Stimulated activated CD4-positive, alpha-beta T cell treated with anti-CD3 and anti-CD28 coated beads, TNF-alpha, amount 100 ng/mL, for 24 hours (primary cell): ENCODE measurements at places on chromosomes 13 and 19.

DNA sequence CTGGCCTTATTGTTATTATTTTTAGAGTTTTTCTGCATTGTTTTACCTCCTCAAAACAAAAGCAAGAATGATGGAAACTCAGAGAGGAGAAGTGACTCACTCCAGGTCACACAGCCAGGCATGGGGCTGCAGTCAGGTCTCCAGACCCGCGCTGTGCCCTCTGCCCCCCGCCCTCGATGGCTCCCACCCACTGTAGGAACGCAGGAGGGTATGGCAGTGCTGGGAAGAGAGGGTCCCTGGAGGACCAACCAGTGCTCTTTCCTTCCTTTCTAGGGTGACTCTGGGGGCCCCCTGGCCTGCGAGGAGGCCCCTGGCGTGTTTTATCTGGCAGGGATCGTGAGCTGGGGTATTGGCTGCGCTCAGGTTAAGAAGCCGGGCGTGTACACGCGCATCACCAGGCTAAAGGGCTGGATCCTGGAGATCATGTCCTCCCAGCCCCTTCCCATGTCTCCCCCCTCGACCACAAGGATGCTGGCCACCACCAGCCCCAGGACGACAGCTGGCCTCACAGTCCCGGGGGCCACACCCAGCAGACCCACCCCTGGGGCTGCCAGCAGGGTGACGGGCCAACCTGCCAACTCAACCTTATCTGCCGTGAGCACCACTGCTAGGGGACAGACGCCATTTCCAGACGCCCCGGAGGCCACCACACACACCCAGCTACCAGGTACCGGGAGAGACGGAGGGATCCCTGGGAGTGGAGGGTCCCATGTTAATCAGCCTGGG lies 5.6 kb downstream of the TIMM13 start:
- no peak for DNase-seq

GRCh38 chr13:41668130-41668757 lies 210.9 kb downstream of the RGCC start:
- no peak for DNase-seq

- DNase-seq = no peak
These were observed 92.1 kb downstream of the ATP11A start for GRCh38 chr13:112781881-112782361.

DNA sequence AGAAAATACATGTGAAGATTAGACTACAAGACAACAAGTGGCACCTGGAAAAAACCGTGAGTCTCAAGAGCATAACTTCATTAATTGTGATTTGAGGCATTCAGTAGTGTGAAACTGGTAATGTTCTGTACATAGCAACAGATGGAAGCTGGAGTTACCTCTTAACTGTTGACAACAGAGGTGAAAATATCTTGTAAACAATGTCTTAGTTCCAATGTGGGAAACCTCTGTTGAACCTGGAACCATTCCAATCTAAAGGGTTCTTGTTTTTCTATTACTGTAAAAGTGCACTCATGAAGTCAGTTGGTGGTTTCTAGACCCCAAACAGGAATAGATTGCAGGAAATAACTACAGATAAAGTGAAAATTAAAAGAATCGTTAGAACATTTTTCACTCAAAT lies 728.4 kb downstream of the SLITRK1 start:
- DNase-seq = no peak

- no peak for DNase-seq
These were observed 52.2 kb downstream of the ATP11A start for GRCh38 chr13:112741835-112742570.

- no peak for DNase-seq
These were observed 153.6 kb downstream of the KATNAL1 start for GRCh38 chr13:30153545-30154426.

DNA sequence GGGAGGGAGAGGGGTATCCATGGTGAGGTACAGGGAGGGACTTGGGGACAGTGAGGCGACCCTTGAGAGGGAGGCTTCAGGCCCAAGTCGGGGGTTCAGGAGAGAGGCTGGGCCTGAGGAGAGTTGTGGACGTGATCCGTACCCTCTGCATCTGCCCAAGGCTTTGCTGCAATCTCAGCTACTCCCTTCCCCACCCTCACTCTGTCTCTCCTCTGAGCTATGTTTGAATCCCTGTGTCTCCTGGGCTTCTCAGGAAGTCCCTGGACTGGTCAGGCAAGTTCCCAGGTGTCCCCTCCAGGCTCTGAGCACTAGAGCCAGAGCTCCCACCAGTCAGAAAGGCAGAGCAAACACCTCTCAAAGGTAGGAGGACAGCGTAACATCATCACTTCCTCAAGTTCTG lies 1.8 kb downstream of the LIN37 start:
- DNase-seq = no peak

DNA sequence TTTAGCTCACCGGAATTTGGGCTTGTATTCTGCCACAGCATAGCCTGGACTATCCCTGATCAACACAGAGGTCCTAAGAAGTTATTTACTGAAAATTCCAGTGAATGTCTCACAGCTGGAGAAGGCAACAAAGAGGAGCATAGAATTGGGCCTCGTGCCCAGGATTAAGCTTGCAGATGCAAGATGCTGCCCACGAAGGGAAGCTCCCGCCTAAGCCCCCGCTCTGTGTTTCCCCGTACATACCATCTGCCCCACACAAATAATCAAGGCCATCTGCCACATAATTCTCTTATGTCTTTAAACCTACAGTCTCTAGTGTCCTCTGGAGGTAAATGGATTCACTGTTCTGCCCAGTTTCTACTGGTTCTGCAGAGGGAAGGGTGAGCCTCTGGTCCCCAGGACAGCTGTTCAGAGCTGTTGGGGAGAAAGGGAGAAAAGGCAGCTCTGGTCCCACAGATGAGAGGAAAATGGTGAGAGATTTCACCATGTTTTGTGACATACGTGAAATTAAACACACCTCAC lies 7.4 kb upstream of the TPP2 start:
- DNase-seq = no peak

DNA sequence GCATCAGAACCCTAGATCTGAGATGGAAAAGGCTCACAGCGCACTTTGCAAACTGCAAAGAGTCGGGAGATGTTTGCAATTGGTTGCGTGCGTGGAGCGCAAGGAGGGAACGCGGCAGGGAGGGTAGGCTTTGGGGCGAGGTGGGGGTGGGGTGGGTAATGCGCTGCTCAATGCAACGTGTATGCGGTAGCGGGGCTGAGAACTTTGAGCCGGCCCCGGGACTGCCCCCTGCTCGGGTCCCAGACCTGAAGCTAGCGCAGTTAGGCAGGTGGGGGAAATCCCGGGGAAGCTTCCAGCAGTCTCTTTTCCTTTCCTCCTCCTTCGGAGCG lies 971 bp downstream of the FOSB start:
- DNase-seq = no peak

DNA sequence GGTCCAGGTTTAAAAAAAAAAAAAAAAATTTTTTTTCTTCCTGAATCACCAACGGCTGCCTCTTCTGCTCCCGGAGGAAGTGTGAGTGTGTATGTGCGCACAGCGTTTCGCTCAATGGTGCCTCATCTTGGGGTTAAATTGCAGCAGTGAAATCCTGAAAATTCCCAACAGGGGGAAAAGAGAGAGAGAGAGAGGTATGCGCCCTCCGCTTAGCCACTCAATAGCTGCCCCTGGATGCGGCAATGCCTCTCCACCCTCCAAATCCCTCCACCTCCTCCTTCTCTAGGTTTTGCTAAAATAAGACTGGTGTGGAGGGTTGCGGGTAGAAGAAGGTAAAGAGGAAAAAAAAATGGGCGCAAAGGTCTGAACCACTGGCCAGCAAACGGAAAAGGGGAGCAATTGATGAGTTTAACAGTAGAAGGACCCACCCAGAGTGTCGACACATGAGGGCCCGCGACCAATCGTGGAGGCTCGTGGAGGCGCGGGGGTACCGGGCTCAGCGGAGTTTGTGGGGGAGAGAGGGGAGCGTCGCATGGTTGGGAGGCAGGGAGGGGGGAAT lies 853 bp upstream of the CACNA1A start:
- no peak for DNase-seq

GRCh38 chr13:45209229-45209628 lies 8.4 kb upstream of the KCTD4 start:
- DNase-seq = no peak

- no peak for DNase-seq
These were observed 166.6 kb downstream of the SLITRK6 start for GRCh38 chr13:85632526-85633195.

DNA sequence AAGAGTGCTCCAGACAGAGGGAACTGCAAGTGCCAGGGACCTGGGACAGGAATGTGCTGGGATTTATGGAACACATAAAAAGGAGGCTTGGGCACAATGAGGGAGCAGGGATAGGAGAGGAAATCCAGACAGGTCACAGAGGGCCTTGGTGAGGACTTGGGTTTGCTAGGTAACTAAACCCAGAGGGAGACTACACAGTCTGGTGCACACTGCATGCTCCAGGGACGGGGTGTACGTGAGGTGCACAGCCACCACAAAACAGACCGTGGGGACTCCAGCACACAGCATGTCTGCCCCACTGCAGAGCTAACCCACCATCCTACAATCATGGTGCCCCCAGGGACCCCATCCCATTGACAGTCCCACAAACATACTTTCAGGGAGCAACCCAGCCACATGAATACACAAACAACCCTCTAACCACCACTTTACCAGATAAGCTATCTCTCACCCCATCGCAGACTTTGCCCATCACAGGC lies 5.5 kb upstream of the ZFP36 start:
- DNase-seq = no peak

- DNase-seq = no peak
These were observed 6.7 kb upstream of the CCNP start for GRCh38 chr19:40232949-40233810.

- DNase-seq = no peak
These were observed 346.6 kb downstream of the FGF14 start for GRCh38 chr13:102055090-102055779.

DNA sequence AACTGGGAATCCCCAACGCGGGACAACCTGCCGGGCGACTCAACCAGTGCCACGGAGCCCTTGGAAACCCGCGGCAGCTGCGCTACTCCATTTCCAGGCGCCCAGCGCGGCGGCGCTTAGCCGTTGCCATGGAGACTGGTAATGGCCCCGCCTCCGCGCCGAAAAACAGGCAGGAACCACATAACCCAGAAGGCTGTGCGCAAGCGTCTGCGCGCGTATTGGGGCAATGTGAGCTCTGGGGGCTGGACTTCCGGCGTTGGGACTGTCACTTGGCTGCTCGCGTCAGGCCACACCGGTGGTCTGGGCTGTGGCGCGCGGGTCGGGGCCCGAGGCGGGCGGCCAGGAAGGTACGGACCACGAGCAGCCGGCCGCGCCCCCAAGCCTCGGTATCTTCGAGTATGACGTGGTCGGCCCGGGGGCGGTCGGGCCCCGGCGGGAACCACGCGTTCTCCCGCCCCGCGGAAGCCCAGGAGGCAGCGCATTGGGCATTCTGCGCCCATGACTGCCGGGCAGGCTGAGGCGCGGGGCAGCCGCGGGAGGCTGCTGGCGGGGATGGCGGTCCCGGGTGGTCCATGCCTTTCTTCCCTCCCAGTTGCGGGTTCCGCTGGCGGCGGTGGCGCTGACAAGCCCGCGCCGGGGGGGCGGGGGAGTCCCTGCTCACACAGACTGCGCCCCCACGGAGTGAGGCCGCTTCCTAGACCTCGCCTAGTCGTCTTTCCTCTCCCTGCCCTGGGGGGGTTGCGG lies at the start of gene ZNF324B:
TSS of gene ZNF324B (plus strand) at position 265 of the 744 bp plus-strand sequence. CDS start 2,080 bp downstream, outside the sequence.
- DNase-seq = peak; percentile 93

GRCh38 chr13:92873029-92873428 lies 353.6 kb upstream of the GPC6 start:
- no peak for DNase-seq

DNA sequence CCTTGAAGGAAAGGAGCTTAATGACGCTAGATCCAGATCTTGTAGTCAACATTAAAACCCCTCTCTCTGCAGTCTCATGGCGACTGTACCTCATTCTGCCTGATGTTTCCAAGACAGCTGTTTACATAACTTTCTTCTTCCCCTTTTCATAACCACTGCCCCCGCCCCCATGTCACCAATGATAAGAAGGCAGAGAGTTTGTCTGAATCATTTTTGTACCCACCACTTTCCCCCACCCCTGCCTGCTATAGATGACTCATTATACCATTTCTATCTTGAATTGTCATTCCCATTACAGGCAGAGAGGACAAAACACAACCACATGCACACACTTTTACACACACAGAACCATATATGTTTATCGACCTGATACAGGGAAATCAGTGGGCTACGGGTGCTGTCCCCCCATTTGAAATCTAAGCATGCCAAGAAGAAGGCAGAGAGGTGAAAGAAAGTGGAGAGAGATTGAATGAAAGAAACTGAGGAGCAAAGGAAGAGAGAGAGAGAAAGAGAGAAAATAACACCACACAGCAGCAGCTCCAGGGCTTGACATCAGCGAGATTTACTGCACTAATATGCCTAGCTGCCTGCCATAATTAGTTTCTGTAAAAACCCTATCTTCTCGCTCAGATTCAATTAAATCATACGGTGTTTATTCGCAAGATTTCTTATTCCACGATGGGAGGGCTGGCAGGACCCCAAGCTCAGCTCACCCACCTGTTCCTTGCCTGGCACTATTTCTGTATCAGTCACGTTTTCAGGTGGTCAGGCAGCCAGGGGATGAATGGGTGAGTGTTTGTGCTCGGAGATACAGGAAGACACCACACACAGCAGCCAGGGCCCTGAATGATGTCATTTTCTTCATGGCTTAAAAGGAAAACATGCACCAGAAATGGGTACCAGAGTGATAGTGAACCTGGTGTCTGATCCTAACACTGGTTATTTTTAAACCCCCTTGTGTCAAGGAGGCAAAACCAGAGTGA lies 114.3 kb upstream of the SERP2 start:
- DNase-seq = peak; percentile 69

- no peak for DNase-seq
These were observed 50.5 kb downstream of the DLEU7 start for GRCh38 chr13:50793026-50793425.

DNA sequence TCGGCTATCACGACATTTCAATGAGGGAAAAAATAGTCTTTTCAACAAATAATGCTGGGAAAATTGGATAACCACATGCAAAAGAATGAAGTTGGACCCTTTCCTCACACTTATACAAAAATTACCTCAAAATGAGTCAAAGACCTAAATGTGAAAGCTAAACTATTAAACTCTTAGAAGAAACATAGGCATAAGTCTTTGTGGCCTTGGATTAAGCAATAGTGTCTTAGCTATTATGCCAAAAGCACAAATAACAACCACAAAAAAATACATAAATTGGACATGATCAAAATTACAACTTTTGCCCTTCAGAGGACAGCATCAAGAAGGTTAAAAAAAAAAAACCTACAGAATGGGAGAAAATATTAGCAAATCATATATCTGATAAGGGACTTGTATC lies 156.6 kb downstream of the FOXO1 start:
- DNase-seq = no peak

GRCh38 chr19:56567274-56568120 lies at the start of gene ZNF470:
Gene ZNF470 (plus strand): TSS chr19:56567468. CDS start chr19:56570312, 2,844 bp downstream.
- DNase-seq = peak; percentile 82

- DNase-seq = no peak
These were observed 340.5 kb downstream of the ZNF536 start for GRCh38 chr19:30712431-30713337.
